ENCODE measurements at places on chromosomes 5 and 9.

DNA sequence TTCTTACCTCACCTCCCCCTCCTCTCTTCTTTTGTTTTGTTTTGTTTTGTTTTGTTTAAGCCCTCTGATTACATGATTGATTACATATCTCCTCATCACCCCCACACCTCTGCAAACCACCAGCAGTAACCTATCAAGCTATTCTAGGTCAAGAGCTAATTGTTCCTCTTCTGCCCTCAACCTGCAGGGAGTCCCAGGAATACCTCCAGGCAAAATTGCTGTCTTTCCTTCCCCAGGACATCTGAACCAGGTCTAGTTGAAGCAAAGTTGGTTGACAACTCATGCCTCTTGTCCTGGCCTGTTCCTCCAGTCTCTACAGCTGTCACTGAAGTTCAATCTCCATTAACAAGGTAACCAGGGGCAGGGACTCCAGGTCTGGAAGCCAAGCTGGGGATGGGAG lies 80.0 kb upstream of the PTGER4 start:
- no peak for DNase-seq

DNA sequence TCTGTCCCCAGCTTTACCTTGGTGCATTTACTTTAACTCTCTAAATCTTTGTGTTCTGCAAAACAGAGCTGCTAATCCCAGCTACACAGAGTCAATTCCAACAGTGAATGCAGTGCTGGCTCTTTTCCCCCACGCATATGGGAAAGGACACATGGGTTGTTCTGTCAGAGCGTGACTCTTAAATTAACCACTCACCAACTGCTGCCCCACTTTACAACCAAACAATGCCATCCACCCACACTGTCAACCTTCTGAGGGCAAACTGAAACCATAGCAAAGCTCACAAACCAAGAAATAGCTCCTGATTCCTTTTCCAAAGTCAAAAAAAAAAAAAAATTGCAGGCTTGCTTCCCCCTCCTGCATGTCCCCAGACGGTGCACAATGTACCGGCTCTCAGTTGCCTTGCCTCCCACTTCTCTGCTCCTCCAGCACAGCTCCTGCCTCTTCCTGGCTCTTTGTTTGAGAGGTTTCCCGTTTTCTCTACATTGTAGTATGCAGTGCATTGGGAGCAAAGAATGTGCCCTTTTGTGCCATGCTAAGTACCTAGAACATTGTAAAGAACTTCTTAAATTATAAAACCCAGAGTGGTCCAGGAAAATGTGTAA lies 151.5 kb upstream of the DAPK1 start:
- no peak for DNase-seq

GRCh38 chr5:156826150-156826549 lies 23.9 kb upstream of the PPP1R2B start:
- no peak for DNase-seq

DNA sequence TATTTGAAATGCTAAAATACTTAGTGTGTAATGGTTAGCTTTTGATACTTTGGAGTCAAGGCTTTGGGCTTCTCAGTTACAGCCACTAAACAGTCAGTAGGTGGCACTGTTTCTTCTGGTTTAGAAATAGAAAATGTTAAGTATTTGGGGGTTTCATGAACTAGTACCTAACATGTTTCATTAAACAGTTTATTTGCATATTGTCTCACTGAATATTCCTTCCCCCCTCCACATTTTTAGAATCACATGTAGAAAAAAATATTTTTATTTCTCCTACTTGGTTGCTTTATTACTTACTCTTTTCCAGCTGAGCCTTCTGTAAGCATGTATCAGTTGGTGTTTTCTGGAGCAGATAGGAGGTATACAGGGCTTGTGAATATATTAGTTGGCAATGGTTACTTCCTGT lies 48.0 kb downstream of the IPO11 start:
- no peak for DNase-seq

DNA sequence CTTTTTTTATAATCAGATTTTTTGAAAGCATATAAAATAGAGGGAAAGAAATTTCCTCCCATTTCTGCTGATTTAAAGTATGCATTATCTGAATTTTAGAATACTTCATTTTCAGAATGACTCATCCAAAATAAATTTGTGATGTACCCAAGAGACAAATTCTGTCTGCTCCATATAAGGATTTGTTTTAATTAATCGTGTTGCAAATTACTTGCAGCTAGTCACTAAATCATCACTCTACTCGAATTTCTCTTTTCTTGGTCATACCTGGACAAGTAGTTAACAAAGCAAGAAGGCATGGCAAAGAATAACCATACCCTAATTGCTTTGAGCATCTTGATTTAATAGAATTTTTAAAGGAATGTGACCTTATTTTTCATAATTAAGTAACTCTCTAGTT lies 284.1 kb upstream of the GRAMD2B start:
- DNase-seq = no peak

- DNase-seq = no peak
Measured at GRCh38 chr9:122337556-122337929, 33.3 kb upstream of the PTGS1 start.

DNA sequence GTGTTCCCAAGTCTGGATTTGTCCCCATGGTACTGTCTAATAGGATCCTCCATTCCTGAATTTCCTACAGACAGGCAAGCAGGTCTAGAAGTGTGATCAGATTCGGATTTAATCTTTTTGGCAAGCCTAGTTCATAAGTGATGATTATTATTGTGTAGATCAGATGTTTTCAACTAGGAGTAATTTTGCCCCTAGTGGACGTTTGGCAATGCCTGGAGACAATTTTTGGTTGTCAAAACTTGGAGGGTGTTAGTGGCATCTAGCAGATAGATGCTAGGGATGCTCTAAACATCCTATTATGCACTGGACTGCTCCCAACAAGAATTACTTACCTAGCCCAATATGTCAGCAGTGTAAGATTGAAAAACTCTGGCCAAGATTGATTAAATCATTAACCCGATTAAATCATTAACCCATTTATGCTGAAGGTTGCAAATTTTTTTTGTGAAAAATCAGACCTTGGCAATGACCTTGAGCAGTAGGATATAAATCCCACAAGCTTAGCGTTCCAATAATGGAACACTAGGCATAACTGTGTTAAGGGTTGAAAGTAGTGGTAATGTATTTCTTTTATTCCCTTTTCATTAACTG lies 28.2 kb downstream of the TCERG1 start:
- DNase-seq = no peak

DNA sequence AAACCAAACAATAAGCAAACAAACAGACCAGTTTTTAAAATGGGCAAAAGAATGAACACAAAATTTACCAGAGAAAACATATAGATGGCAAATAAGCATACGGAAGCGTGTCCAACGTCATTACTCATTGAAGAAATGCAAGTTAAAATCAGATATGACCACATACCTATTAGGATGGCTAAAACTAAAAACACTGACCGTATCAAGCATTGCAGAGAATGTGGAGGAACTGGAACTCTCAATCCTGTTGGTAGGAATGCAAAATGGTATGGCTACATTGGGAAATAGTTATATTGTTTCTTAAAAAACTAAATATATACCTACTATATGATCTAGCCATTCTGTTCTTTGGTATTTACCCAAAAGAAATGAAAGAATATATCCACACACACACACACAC lies 129.4 kb upstream of the ACO1 start:
- no peak for DNase-seq

GRCh38 chr5:139747583-139748504 lies 47.8 kb upstream of the PSD2 start:
- DNase-seq = peak; percentile 56

- DNase-seq = no peak
Measured at GRCh38 chr9:34334337-34334824, 5.0 kb downstream of the NUDT2 start.

DNA sequence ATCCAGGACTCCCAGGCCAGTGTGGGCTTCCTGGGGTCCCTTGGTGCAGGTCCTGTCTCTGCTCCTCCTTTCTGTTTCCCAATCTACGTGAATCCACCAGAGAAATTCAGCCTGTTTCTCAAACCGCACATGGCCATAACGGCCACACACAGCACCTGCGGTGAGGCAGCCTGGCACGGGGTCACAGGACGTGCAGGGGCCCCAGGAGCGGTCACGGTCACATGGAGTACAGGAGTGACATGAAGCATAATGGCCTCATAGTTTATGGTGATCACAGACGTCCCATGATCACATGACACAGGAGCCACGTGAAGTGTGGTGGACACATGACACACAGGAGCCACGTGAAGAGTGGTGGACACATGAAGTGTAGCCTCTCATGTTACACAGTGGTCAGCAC lies 248.5 kb upstream of the IRX4 start:
- DNase-seq = no peak

Data from activated T-cell treated with anti-CD3 and anti-CD28 coated beads for 4 hours (primary cell).